ENCODE measurements at places on chromosomes 12 and 14.

DNA sequence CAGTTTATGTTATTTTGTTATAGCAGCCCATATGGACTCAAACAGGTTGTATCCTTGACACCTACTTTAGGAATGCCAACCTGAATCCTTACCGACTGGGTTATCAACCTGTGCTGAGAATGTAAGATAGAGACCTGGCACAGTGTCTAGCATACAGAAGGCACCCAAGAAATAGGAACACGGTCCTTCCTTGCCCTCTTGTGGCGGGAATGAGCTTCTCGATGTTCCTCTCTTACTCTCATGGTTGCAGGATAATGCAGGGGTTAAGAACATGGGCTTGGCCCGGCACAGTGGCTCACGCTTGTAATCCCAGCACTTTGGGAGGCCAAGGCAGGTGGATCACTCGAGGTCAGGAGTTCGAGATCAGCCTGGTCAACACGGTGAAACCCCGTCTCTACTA, 6.5 kb downstream of the C12orf43 start:
- no peak for DNase-seq

GRCh38 chr14:31270196-31270772, 62.7 kb upstream of the HECTD1 start:
- no peak for DNase-seq

DNA sequence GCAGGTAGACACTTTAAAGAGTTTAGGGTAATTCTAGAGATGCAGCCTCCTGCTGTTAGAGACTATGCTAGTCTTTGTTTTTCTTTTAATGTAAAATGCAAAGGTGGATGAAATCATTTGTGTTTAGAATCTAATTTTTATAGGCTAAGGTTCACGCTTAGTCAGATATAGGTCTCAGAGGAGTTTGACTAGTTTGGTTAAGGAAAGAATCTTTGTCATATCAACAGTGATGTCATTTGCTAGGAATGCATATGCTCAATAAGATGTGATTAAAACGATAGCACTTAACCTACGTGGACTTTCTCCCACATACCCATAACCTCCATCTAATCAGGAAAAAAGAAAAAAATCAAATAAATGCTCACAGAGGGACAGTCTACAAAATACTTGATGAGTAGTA, 859.3 kb upstream of the ATXN7L3B start:
- DNase-seq: no peak

- no peak for DNase-seq
Observed at GRCh38 chr14:38522724-38523123, 266.8 kb upstream of the CLEC14A start.

GRCh38 chr12:132049876-132050275, 94.2 kb downstream of the DDX51 start:
- no peak for DNase-seq

DNA sequence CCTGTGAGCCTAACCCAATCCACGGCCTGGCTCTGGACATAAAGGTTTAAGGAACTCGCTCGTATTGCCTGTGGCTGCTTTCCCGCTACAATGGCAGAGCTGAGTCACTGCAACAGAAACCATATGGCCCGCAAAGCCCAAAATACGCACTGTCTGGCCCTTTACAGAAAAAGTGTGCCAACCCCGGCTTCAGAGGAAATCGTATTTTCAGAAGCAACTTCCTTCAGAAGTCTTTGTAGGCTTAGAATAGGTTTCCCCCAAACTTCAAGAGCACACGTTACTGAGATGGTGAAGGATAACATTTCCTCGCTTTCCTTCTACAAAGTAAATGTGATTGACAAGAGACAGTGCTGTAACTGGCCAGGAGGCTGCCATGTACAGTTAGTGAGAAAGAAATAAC, 34.8 kb upstream of the TESC start:
- DNase-seq: peak; percentile 83

DNA sequence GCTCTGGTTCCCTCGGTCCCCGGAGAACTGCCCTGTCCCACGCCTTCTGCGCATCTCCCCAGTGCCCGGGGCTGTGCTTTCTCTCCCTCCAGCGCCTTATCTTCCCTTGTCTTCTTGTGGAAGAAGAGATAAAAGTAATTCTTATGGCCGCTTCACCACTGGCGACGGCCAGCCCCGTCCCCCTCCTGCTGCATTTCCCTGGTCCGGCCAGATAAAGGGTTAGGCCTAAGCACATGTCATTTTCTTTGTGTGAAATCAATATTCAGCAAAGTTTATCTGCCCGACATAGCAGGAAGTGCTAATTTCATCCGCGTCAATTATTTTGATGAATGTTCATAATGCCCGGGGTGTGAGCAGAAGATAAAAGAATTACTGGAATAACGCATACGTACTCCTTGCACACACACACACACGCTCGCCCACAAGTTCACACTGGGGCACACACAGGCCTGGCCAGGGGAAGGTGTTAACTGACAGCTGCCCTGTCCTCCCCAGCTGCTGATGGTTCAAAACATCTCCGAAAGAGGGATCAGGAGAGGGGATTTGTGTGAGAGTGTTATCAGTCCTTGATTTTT, 177.7 kb upstream of the LHX5 start:
- no peak for DNase-seq

DNA sequence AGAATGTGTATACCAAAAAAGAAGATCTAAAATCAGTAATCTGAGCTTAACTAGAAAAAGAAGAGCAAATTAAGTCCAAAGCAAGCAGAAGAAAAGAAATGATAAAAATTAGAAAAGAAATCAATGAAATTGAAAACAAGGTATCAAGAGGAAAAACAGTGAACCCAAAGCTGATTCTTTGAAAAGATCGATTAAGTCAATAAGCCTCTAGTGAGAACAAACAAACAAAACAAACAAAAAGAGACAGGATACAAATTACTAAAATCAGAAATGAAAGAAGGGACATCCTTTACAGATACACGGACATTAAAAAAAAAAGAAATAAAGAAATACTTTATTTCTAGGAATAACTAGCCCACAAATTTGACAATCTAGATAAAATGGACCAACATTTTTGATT, 12.9 kb upstream of the GALNT8 start:
- DNase-seq: no peak

DNA sequence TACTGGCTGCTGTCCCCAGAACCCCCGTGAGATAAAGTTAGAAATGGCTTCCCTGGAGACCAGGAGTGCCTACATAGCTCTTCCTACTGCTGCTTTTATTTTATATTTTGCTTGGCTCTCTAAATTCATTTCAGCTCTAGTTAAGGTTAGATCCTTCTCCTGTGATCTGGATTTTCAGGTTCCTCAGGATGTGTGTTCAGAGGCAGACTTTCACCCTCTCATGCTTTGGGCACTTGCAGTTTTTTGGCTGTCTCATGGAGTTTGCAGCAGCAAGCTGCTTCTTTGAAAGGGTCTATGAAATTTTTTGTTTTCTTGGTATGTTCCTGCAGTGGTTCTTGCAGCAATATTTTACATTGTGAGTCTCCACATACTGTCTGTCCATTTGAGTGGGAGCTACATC, 93.3 kb downstream of the ATP23 start:
- no peak for DNase-seq

- no peak for DNase-seq
Observed at GRCh38 chr12:116590561-116590960, 31.4 kb downstream of the MAP1LC3B2 start.

DNA sequence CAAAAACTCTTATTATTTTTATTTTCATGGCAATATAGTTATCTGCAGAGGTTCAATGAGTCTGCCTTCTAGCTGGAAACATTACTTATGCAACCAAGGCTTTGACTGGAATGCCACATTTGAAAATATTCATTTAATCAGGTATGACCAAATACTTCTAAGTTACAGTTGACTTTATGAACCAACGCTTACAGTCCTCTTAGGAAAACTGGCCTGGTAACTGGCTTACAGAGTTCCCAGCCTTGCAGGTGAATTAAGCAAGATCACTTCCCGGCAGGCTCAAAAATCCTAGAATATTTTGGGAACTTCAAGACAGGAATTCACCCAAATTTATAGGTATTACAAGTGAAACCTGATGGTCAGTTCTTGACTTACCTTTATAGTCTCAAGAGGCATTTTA, 12.3 kb downstream of the LRP6 start:
- DNase-seq: no peak

- DNase-seq: no peak
Observed at GRCh38 chr14:90416720-90417119, 19.9 kb downstream of the CALM1 start.

DNA sequence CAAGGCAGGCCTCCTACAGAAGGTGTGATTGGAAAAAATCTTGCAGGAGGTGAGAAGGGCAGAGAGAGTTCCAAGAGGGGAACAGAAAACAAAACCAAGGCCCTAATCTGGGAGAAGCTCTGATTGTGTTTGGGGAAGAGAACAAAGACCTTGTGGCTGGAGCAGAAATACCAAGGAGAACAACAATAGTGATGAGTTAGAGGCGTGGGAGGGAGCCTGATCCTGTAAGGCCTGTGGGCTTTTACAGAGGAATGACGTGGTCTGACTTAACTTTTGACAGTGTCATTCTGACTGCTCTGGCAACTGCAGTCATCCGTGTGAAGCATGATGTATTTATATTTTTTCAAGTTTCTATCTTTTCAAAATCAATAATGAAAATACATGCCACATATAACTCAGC, 200.6 kb downstream of the ANO4 start:
- DNase-seq: no peak

- DNase-seq: no peak
Observed at GRCh38 chr12:55929306-55929791, 1.6 kb upstream of the DGKA start.

DNA sequence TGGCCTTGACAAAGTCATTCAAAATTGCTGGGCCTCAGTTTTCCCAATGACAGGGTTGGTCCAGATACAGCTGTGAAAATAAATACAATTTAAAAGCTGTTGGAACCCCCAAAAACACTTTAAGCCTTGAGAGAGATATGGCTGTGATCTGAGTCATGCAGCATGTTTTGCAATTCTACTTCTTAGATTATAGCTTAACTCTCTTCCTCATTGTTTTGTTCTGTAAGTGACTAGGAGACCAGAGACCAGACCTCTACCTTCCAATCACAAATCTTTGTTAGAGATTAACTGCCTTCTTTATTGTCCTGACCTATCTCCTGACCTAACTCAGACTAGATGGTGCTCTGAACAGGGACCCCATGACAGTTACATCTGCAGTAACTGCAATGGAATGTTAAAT, 198.1 kb downstream of the STXBP6 start:
- no peak for DNase-seq

DNA sequence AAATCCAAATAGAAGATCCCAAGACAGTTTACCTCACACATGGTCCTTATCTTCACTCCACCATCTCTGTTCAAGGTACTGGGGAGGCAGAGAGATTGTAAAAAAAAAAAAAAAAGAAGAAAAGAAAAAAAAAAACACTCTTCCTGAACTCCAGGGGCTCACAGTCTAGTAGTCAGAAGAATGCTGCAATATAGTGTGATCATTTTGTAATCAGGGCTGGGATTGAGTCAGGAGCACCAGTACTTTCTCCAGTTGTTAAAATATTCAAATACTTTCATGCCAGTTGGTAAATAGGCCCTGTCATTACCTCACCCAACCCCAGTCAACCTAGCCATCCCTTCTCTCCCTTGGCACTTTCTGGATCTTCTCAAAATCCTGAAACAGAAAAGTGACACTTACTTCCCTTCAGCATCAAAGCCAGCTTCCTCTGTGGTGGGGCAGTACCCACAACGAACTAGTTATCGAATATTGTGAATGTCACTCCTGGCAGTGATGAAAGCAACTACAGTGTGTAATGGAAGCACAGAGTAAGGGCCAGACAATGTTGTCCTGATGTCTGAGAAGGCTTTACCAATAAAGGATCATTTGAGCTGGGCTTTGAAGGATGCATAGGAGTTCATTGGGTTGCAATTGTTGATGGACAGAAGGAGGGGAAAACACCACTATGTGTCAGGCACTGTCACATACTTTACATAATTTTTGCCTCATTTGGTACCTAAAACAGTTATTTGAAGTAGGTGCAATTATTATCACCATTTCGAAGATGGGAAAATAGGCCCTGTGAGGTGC, 44.3 kb upstream of the HSPB8 start:
- no peak for DNase-seq

DNA sequence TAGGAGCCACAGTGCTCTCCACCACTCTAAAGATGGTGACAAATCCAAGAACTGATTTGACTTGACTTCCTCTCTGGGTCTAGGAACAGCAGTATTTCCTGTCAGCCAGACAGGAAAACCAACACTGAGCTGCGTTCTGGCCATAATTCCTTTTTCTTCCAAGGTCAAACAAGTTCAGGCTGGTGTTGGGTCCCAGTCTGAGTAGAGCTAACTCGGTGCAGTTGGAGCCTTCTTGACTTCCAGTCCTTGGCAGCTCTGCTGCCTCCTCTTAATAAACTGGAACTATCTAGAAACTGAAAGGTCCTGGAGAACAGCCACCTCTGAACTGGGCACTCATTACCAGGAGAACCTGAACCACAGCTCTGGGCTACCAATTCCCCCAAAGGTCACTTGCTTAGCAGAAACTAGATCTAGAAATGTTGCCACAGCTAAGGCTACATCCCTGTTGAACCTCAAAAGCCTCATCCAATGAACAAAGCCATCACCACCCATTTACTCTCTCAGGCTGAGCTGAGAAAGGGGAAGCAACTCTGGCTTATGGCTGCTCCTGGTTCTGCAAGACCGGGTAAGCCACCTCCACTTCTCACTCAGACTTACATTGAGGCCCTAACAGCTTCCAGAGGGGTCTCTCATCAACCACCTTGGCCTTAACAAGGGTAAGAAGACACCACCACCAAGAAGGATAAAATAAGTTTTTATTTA, 27.7 kb downstream of the MAX start:
- peak; percentile 31 for DNase-seq

DNA sequence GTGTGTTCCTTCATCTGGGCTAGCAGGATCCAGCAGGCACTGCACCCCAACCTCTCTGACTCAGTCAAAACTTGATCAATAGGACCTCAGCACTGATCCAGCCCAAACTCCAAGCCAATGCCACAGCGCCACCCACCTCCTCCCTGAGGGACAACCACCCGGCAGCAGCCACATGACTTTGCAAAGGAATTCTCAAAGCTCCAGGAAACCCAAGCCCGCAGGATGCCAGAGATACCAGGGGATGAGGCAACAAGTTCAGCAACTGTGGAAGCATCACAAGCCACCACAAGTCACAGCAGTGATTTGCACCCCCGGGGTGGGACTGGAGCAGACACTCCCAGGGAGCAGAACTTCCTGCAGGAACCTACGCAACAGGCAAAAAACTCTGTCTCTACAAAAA, 37.3 kb downstream of the ACTN1 start:
- no peak for DNase-seq

DNA sequence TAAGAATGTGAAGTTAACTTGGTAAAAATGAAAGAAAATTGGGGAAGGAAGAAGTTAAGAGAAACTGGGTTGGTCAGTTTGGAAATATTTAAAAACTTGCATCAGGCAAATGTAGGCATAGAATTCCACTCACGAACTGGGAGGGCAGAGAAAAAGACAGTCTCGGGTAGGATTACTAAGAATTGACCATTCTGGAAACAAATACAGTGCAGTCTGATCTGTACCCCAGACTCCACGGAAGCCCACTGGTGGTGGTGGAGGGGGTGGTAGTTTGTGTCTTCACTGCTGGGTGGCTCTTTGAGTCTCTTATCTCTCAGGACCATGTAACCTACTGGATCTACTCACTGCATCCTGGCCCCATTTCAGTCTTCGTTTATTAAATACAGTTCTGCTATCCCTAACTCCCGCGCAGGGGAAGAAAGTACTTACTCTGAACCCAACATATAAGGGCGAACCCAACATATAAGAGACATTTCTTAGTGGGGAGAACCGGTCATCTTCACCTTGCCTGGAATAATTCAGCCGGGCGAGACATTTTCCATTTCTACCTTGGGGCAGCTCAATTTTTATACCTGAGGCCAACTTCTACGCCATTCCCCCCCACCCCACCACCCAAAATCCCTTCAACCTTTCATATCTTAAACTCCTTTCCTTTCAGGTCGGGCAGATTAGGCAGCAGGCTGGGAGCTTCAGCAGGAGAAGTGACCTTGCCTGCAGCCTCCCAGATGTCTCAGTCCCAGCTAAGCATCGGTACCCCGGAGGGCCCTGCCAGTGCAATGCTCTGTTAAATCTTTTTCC, 1.7 kb downstream of the SLC2A3 start:
- no peak for DNase-seq

Data from GDM1 (cell line).